ENCODE measurements at places on chromosomes 5 and 9.

- no peak for DNase-seq
Measured at GRCh38 chr9:130714586-130715110, 21.1 kb downstream of the EXOSC2 start.

DNA sequence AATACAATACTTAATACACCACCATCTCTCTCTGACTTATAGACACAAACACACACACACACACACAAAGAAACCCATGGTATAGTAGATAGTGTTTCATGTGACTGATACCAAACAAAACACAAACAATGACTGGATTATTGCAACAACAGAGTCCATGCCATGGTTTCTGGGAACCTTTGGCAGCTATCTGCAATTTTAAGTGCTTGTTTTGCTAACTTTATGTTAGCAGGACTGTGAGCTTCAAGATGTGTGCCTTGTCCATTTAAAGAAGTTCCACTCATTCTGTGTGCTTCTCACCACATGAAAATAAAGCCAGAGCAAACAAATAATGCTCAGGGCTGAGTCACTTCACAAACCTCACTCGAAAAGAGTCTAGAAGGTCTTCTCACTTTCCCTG, 15.1 kb upstream of the LURAP1L start:
- no peak for DNase-seq

DNA sequence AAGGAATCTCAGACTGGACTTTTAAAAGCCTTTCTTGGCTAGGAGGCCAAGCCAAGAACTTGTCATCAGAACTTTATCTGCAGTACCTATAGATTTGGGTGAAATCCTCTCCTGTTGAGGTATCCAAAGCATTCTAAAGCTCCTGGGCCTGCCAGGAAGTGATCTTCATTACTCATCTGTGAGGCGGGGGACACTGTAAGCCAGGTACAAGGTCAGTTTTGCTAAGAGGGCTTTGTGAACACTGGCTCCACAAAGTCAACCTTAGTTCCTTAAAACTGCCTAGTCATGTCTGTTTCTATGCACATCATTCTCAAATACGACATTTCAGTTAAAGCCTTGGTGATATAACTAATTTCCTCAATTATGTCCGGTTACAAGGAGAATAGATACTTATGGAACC, 236.7 kb downstream of the PIK3R1 start:
- no peak for DNase-seq

DNA sequence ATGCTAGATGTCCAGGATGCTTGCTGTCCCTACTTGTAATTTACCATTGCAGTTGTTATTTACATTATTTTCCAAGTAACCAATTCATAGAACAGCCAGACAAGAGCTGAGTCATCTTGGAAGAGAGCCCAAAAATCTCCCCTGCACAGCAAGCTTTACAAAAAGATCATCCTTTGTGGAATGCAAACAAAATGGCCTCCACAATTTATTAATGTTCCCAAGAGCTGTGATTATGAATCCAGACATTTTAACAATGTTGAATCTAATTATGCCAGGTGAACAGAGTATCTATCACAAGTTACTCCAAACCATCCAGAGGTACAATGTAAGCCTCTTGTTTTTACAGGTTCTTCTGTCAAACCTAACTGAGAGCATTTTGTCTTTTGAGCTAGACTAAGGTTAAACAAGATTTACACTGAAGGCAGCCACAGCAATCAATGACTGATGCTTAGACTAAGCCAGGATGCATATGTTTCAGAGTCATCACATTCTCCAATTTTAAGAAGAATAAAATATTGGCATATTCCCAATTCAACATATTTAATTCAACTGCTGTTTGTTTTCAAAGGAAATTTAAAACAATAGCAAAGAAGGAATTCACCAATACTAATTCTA, 95.3 kb upstream of the SLC12A2 start:
- no peak for DNase-seq

DNA sequence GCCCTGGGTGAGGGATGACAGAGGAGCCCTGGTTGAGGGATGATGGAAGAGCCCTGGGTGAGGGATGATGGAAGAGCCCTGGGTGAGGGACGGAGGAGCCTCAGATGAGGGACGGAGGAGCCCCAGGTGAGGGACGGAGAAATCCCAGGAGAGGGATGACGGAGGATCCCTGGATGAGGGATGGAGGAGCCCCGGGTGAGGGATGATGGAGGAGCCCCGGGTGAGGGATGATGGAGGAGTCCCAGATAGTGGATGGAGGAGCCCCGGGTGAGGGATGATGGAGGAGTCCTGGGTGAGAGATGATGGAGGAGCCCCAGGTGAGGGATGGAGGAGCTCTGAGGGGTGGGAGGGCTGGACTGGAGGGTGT, 10.9 kb downstream of the PHF2 start:
- no peak for DNase-seq

- no peak for DNase-seq
Measured at GRCh38 chr9:37187292-37187691, 66.9 kb downstream of the ZCCHC7 start.

DNA sequence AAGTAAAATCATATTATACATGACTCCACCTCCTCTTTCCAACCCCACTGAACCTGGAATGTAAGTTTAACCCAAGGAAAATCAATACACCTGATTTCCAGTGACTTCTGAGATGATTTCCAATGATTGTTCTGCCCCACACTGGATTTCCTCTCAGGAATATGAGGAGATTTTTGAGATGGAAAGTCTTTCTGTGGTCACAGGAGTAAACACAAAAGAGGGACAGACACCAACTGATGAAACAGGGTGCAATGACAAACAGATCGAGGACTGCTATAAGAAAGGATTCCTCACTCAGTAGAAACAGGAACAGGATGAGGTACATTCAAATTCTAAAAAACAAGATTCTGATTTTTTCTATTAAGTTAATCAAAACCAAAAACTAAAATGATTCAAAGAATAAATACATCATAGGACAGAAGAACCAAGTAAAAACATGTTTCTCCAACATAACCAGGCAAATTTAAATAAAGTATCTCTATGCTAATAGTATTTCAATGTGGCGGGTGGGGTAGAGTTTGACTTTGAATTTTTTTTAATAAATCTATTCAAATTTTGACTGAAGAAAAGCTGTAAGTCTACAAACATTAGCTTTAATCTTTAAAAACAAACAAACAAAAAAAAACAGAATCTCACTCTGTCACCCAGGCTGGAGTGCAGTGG, 42.1 kb downstream of the DTWD2 start:
- DNase-seq = no peak

DNA sequence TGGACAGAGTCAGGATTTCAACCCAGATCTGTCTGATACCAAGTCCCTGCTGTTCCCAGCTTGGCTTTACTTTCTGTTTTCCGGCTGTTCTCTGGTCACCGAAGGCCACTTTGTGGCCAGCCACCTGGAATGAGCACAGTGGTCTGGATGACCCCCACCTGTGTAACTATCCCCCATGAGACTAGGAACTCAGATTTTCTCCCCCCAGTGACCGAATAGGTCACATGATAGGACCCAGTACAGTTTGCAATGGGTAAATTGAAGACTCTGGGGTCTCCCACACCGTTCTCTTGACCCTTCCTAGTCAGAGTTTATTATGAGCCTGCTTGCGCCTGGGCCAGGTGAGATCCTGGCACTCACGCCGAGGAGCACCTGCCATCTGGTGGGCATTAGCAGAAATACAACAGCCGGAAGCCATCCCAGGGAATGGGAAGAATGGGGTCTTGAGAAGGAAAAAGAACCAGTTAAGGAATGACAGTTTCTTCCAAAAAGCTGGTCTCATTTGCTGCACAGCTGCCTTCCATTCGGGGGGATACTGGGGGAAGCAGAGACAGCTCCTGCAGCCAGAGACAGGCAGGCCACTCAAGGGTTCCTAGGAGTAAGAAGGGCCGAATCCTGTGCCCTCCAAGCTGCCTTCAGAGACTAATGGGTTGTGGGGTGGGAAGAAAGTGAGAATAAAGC, 7.1 kb downstream of the PHYHD1 start:
- no peak for DNase-seq

DNA sequence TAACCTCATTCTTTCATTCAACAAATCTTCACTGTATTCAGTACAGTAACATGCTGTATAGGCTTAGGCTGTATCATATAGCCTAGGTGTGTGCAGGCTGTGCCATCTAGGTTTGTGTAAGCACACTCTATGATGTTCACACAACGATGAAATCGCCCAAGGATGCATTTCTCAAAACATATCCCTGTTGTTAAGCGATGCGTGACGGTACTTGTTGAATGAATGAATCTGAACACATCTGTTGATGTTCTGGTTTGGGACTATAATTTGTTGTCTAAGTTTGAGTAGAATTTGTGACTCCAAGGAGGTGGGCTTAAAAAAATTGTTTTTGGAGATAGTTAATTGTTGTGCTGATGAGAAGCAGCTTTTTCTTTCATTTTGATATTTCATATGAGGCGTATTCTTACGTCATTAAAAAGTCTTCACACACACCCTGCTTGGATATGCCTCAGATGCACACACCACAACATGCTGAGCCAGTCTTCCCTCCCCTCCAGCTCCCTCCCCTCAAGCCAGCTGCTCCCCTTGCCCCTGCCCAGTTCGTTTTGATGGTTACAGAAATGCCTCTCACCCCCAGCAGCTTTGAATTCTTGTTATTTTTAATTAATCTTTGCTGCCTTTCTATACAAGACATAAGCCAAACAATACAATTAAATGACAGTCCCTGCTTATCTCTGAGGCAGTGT, 5.5 kb upstream of the PSAT1 start:
- DNase-seq = no peak

DNA sequence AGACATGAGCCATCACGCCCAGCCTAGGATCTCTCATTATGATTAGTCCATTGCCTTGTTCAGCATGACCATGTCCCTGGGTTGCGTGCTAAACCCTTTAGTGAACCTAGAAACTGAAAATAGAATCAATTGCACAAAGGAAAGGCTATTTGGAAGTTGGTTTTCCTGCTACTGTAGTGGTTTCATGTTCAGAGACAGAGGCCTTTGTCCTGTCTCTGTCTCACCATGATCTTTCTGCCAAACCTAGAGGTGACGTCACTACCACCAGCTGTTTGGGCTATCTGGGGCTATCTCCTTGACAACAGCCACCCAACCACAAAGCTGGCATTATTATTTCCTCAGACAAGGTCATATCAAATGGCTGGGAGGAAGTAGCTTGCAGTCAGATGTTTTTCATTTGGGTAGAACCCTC, 4.0 kb upstream of the CDK5RAP2 start:
- no peak for DNase-seq

DNA sequence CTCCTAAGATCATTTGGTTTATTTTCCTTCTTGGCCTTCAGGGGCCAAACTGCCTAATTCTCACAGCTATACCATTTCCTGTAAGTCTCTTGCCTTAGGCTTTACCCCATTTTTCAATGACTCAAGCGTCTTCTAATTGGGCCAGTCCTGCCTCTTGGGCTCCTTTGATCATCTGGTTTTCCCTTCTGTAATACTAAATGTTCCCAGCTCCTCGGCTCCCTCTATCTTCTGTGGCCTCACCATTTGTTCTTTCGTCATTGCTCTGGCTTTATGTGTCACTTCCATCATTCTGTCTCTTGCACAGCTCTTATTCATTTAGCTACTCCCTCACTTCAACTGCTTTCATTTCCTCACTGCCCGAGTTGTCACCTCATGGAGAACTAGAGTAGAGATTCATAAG, 14.5 kb upstream of the SPINK7 start:
- DNase-seq = no peak
